ENCODE measurements at places on chromosomes 3 and 15. TPM values are rescaled to one million over a fixed set of nuclear protein-coding genes. Genes with fewer than 3 reads are reported as not detected.

GRCh38 chr15:31461375-31461774 is 134.7 kb downstream of the KLF13 start:
- DNase-seq, result no peak

GRCh38 chr3:123448536-123449101 is at the start of gene ADCY5:
TSS of gene ADCY5 (minus strand) at chr3:123449090. CDS start at chr3:123448545, 545 bp downstream.
- no peak for DNase-seq

DNA sequence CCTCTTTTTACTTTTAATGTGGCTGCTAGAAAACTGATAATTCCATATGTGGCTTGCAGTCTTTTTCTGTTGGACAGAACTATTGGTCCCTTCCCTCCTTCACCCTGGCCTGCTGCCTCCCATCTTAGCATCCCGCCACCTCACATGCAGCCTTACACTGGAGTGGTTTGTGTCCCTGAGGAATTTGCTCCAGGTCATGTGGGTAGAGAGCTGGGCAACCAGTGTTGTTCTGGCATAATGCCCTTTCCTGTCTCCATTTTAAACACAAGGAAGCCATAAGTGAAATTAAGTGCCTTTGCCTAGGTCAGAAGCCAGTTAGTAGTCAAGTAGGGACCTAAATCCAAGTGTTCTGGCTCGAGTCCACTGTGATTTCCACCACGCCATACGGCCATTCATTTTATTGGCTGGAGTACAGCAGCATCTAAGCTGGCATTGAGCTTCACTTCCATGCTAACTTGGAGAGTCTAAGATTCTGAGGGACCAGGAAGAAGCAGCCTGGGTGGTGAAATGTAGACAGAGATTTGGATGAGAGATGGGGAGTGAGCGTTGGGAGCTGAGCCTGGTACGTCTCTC is 46.0 kb upstream of the PLXNA1 start:
- no peak for DNase-seq

DNA sequence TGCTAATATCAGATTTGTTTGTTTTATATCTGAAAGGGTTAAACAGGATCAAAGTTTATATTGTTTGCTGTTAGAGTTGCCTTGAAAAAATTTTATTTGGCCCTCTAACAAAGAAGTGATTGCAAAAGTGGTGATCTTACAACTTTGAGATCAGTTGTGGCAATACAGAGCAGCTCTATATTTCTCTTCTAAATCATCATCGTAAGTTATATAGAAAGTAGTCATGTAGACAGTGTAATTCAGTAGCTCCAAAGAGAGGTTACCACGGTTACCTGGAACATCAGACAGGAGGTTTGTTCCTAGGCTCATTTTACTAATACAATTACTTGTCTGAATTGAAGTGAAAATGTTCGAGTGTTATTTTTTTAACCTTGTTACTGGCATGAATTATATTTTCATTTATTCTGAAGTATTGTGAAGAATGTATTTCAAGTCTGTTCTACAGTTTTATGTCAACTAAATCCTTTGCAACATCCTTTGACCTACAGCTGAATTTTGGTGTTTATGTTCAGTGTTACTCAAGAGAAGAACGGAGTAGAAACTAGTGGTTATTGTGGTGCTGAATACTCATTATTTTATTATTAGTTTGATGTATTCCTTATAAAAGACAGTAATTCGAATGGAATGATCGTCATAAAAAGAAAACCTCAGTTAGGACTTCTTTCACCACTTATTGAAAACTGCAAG is 214.2 kb downstream of the NAALADL2 start:
- DNase-seq, result no peak

DNA sequence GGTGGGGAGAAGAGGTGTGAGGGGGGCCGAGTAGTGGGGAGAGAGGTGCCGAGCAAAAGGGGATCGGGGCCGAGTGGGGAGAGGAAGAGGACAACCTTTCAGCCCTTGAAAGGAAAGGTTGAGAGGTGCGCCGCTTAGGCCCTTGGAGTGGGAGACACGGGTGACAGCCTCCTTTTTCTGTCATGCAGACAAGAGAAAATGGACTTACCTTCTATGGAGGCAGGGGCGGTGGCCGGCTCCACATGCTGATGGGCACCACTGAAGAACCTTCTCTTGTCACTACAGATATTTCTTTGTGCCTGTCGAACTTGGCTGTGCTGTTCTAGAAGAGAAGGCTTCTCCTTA is 421 bp downstream of the KLHL18 start:
- no peak for DNase-seq

CNTN3 gene
- 9.8 TPM for total RNA-seq

TEX9 gene
- total RNA-seq, result 1.6 TPM

CHRNA7 gene
- not detected for total RNA-seq
